ENCODE measurements at places on chromosomes 4 and X.

DNA sequence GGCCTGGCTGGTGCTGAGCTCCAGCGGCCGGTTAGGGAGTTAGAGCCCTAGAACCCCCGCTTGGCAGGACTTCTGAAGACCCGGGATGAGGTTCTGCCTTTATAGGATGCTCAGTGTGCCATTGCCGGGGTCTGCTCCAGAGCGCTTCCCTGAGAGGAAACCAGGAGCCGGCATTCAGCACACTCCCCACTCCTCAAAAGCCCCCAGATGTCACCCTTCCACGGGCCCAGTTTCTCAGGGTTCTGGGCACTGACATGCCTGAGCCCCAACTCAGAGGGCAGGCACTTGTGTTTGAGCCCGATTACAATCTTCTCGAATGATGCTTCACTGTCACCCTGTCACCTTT, 6.5 kb downstream of the NKX3-2 start:
- H3K36me3 ChIP-seq: peaks cover 14% of the 10 kb centered on the region
- peaks cover 70% of the 10 kb centered on the region for H3K27me3 ChIP-seq
- no peak for DNase-seq
- no peak overlapping the region for H3K27ac ChIP-seq
- H3K4me3 ChIP-seq: no peak overlapping the region

- no peak for DNase-seq
- H3K27me3 ChIP-seq: no peaks in the 10 kb centered on the region
- H3K36me3 ChIP-seq: peaks cover 10% of the 10 kb centered on the region
- H3K4me3 ChIP-seq: peak overlapping the region; percentile 9
- peak overlapping the region; percentile 96 for H3K27ac ChIP-seq
- H3K4me1 ChIP-seq: peaks cover 42% of the 10 kb centered on the region
These were observed 28.5 kb downstream of the PTTG2 start for GRCh38 chr4:37988670-37989069.

DNA sequence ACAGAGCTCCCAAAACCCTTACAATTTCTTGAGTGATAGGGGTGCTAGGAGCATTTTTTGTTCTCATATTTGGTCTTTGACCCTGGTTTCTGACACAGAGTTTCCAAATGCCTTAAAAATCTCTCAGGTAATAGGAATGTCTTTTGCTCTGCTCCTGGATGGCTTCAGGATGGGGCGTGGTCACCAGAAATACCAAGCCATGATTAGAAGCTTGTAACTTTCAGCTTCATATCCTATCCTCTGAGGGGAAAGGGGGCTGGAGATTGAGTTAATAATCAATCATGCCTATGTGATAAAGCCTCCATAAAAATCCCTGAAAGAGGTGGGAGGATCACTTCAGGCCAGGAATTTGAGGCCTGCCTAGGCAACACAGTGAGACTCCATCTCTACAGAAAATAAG, 34.6 kb upstream of the IL9R start:
- H3K27ac ChIP-seq: no peak overlapping the region
- peaks cover 5% of the 10 kb centered on the region for H3K36me3 ChIP-seq
- no peak for DNase-seq
- H3K4me3 ChIP-seq: no peak overlapping the region
- H3K4me1 ChIP-seq: no peaks in the 10 kb centered on the region

DNA sequence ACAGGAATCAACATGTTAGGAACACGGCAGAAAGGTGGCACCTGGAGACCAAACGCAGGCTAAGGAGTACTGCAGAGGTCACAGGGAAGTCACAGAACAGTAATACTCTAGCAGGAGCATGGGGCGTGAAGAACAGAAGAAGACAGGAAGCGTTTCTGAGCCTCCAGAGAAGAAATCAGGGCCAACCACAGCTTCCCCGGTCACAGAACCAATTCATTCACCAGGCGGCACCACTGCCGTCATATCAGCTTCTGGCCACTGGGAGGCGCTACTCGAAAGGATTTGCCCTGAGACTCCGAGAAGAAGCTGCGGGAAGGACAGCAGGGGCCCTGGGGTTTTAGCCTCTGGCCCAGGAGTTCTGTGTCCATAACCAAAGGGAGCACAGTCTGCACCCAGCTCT, 78.0 kb upstream of the DRD5 start:
- peak; percentile 50 for DNase-seq
- no peaks in the 10 kb centered on the region for H3K36me3 ChIP-seq
- H3K27ac ChIP-seq: peak overlapping the region; percentile 63
- peaks cover 18% of the 10 kb centered on the region for H3K4me1 ChIP-seq
- no peak overlapping the region for H3K4me3 ChIP-seq

GRCh38 chr4:10031668-10032590, 10.6 kb upstream of the SLC2A9 start:
- no peaks in the 10 kb centered on the region for H3K36me3 ChIP-seq
- H3K27ac ChIP-seq: no peak overlapping the region
- peaks cover 36% of the 10 kb centered on the region for H3K27me3 ChIP-seq
- no peak overlapping the region for H3K4me3 ChIP-seq
- peaks cover 13% of the 10 kb centered on the region for H3K4me1 ChIP-seq
